Activated T-cell treated with anti-CD3 and anti-CD28 coated beads, Interleukin-2, amount 50 U/mL, for 72 hours (primary cell): ENCODE measurements at places on chromosomes 3 and 15. TPM values are rescaled to one million over a fixed set of nuclear protein-coding genes. Genes with fewer than 3 reads are reported as not detected.

GOLGA8N gene
- 4.4 TPM for total RNA-seq

SLC35G2 gene
- total RNA-seq, result 5.4 TPM

SLC7A14 gene
- total RNA-seq, result not detected

GHRL gene
- total RNA-seq, result 0.43 TPM

SNTN gene
- total RNA-seq, result not detected

PRICKLE2 gene
- total RNA-seq, result 0.09 TPM

SEMA3B gene
- 3.3 TPM for total RNA-seq

ANKDD1A gene
- total RNA-seq, result 8.4 TPM

TMCO5A gene
- total RNA-seq, result not detected

DNA sequence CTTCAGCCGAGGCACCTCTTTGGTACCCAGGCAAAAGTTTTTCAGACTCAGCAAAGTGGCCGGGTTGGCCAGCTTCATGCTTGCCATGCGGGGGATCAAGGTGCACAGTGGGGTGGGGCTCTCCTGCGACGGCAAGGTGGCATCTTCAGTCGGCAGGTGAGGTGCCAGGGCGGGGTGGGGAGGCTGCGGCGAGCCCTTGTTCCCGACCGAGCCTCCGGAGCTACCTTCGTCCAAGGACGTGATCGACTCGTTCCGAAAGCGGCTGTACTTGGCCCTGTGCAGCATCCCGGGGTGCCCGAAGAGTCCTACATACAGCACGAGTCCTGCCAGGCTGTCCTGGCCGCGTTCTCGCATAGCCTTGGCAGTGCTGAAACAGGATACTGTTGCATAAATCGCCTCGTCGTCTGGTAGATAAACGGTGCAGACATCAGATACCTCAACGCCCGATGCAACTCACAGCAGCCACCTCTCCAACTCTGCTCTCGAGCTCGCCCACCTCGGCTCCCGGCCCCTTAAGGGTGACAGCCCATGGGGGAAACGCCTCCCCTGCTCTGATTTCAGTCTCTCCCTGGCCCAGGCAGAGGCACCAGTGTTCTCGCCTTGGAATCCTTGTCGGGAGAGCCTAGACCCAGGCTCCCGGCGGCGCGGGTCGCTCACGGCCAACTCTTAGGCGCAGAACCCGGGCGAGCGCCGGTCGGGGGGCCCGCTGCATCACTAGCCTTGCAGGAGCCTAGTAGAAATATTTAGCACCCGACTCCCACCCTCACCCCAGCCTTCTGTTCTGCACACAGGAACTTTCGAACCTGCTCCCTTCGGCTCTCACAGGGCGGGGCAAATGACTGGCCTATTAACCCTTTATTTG is 826 bp downstream of the SHC4 start:
- no peak for DNase-seq

DNA sequence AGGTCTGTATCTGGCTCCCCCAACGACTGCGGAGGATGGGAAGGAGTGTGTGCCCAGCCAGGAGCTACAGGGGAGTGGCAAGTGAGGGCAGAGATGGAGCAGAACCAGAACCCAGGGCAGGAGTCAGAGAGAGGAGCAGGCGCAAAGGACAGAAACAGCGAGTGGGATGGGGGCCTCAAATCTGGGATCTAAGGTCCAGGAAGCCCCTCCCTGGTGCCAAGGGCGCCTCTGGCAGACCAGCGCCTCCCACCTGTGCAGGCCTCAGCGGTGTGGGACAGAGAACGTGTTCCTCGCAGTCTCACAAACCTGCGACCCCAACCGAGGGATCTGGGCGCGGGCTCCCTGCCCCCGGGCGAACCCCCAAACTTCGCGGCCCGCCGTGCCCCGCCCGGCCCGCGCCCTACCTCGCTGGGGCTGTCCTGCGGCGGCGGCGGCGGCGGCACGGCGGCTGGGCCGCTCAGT is 301 bp downstream of the PCBP4 start:
- peak; percentile 58 for DNase-seq

GRCh38 chr15:38622304-38622703 is 57.7 kb upstream of the RASGRP1 start:
- DNase-seq, result no peak

GRCh38 chr3:151592287-151592686 is 131.4 kb upstream of the IGSF10 start:
- no peak for DNase-seq

- DNase-seq, result no peak
Measured at GRCh38 chr3:16073203-16073602, 101.3 kb upstream of the GALNT15 start.

DNA sequence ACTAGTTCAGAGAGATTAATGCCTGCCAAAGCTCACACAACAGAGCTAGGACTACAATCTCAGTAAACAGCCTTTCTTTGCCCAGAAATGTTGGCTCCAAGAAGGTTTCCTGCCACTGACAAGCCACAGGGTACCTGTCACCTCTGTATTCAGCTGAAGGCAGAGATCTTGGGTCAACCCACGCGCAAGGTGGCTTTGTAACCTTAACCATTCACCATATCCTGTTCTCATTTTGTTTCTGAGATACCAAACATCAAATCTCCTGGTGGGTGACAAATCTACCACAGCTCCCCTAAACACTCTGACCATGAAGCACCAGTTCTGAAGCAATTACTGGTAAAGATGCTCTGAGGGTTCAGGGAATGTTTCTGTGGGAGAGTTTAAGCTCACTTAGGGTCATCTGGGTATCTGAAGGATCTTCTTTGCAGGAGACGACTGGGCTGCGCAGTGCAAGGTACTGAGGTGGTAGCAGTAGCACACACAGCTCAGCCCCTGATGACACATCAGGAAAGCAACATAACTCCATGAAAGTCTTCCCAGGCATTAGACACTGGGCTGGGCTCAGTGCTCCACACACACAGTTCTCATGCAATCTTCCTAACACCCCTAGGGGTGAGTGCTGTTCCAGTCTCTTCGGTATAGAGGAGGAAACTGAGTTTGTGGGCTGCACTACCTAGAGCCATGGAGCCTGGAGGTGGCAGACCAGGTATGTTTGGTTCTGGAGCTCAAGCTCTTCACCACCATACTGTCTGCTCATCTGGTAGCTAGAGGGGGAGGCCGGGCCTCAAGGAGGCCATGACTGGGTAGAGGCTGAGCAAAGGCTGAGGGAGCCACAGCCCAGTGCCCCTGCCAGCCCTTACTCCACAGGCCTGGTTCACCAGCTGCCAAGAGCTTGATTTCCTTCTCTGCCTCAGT is 7.7 kb downstream of the CXCR6 start:
- DNase-seq, result peak; percentile 85

DNA sequence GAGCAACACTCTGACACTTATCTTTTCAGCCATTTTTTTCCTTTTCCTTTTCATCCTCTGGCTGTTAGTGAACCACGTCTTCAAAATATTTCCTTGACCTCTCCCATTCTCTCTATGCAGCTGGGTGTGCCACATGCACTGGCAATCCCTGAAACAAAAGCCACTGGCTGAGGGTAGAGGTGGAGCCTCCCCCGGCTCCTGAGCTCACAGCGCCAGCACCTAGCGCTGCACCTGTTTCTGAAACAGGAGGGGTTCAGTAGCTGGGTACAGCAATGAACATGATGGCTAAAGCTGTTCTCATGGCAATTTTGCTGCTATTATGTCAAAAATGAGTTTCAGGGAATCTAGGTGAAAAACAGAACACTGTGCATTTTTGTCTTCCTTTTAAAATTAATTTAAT is 314.7 kb upstream of the ATP10A start:
- no peak for DNase-seq

GRCh38 chr15:63006032-63006878 is 36.3 kb upstream of the TPM1 start:
- no peak for DNase-seq

DNA sequence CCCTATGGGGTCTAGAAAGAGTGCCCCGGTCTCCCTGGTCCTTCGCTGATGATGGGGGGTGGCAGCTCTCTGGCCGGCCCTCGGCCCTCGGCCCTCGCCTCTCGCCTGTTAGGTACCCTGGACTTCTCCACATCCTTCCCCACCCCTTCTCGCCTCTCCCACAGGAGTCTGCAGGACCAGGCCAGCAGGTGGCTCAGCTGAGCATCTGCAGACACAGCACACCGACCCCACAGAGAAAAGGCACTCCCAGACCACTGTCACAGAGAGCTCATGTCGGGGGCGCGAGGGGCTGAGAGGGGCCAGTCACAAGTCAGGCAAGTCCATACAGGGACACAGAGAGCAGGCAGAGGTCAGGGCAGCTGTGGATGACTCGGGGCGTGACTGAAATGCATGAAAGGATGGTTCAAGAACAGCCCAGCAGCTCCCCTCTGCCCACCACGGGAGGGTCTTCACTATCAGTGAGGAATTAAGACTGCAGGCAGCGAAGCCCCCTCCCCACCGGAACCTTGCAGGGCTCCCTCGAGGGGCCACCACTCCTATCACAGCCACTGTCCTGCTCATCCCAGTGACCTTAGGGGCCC is 181.7 kb upstream of the NSMCE3 start:
- DNase-seq, result no peak

- no peak for DNase-seq
Measured at GRCh38 chr3:79039192-79039591, 728.6 kb downstream of the ROBO1 start.

GRCh38 chr3:2452249-2452648 is 353.6 kb downstream of the CNTN4 start:
- no peak for DNase-seq

DNA sequence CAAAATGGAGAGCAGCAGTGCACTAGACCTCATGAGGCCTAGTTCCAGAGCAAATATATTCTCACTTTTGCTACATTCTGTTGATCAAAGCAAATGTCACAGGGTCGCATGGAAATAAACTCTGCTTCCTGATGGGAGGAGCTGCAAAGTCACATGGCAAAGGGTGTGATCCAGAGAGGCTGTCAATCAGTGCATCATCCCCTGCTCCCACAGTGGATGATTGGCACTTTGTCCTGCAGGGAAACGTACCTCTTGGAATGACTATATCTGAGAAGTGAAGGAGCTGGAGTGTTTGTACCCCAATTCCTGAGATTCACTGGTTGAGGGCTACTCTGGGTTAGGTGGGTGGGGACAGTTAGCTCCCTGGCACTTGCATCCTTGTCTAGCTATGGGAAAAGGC is 195.1 kb upstream of the CTDSPL start:
- DNase-seq, result no peak

DNA sequence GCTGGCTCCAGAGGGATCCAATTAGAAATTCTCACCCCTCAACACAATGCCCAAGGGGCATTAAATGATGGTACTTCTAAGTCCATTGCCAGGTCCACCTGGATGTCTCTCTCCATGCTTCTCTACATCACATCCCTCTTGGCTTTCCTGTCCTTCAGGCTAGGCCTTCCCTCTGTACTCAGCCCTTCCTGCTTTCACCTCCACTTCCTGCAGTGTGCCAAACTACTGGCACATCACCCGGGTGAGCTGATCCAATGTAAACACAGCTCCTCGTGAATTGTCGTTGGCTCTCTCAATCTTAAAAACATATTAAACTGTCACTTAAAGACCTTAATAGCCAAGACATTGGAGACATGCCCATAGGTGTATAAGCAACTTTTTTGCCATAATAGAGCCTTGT is 4.0 kb downstream of the LMCD1 start:
- no peak for DNase-seq

- no peak for DNase-seq
Measured at GRCh38 chr3:12591997-12592715, 35.3 kb downstream of the MKRN2 start.

DNA sequence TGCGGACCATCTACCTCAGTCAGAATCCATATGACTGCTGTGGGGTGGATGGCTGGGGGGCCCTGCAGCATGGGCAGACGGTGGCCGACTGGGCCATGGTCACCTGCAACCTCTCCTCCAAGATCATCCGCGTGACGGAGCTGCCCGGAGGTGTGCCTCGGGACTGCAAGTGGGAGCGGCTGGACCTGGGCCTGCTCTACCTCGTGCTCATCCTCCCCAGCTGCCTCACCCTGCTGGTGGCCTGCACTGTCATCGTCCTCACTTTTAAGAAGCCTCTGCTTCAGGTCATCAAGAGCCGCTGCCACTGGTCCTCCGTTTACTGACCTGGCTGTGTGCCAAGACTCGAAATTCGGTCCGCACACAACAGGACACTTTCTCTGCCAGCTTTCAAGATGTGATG is 21.9 kb downstream of the NRROS start:
- DNase-seq, result no peak

- no peak for DNase-seq
Measured at GRCh38 chr3:181317508-181317907, 328.0 kb upstream of the DNAJC19 start.

DNA sequence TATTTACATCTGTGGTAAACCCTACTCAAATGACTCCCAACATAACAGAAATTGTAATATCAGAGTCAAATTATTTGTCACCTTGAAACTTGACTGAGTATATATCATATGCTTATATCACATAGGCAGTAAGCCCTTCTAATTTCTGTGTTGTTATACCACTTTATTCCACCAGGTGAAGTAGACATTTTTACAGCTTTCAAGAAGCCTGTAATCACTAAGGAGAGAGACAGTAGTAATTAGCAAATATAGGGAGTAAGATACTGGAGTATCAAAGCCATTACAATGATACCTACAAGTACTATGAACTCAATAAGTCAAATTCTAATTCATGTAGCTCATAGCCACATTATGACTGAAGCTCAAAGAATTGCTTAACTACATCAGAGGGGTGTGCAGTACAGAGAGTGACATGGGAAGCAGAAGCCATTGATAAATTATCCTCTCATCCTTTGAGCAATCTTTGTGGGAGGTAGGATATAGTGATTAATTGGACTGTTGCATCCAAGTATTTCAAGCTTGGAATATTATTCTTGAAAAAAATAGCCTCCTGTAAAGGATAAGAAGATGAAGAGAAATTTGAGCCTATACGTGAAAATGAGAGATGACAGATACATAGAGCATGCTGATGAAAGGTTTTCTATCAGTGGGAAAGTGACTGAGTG is 1005.9 kb downstream of the ZPLD1 start:
- no peak for DNase-seq

DNA sequence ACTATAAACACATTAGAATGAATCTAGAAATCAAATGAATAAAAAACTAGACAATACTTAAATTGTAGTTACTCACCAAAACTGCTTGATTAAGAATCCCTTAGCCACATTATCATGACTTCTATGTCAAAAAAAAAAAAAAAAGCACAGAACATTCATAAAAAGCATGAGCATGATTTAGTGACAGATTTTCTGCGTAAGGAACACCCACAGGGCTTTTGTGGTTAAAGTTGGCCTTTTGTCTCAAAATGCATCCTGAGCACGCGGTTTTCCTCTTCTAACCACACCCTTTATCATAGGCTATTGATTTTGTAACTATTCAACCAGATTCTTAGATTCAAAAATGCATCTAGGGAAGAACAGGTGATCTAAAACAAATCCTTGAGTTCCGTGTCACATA is 334.0 kb upstream of the NR2F2 start:
- DNase-seq, result peak; percentile 25

DNA sequence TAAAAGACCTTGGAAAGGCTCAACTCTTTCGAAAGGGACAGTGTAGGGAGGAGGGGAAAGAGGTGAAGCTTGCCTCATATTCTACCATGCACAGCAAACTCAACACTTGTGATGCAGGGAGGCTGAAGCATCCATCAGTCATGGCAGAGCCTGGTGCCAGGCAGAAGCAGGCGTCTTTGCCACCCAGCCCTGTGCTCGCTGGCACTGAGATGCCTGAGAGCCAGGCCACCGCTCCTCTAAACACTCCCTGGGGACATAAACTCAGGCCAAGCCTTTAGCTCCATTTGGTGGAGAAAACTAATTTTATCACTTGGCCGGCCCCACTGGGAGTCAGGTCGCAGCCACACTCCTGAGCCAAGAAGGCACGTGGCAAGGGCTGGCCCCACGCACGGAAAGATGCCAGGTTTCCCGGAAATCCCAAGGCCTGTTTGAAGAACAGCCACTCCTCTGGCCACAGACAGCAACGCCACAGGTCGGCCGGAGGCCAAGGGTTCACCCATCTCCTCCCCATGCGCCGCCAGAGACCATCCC is 30.7 kb downstream of the XXYLT1 start:
- DNase-seq, result no peak

GRCh38 chr3:15283702-15284101 is 48.7 kb downstream of the SH3BP5 start:
- no peak for DNase-seq
